ENCODE measurements at places on chromosomes 11 and 22. TPM values are rescaled to one million over a fixed set of nuclear protein-coding genes. Genes with fewer than 3 reads are reported as not detected.

GRCh38 chr11:19311308-19312030 lies 70.7 kb upstream of the E2F8 start:
- DNase-seq = no peak

The OR4A47 gene
- polyA plus RNA-seq = not detected

- DNase-seq = no peak
These were observed 103.7 kb downstream of the SLC17A6 start for GRCh38 chr11:22441831-22442230.

DNA sequence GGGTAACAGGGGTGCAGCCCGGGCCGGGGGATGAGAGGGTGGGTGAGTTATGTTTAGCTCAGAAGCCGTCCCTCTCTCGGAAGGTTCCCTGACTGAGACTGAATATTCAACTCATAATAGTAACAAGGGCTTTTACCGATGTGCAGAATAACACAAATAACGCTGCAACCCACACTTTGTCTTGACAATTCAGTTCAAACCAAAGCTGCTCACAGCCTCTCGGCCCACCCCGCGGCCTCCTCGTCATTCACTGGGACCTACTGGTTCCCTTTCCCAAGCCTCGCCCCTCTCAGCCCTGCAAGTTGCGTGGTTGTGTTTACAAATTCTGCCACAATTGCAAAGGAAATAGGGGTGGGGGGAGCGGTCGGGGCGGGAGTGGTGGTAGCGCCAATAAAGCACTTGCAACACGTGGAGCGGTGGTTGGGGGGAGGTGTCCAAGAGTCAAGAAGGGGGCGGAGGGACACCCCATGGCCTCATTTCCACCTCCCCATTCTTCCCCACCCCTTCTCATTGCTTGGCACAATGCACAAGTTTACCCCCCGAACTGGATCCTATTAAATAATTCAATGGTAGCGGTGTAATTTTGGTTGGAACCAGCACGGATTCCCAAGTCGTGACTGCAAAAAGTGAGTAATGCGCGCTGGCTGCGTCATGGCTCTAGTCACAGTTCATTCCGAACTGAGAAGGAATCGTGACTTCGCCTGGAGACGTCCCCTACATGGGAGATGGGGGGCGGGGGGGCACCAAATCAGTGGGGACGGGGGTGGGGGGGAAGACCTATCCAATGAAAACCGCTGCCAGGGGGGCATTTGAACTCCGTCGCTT lies 102.0 kb upstream of the HSD17B12 start:
- DNase-seq = no peak

The AASDHPPT gene
- 67.6 TPM for polyA plus RNA-seq

DNA sequence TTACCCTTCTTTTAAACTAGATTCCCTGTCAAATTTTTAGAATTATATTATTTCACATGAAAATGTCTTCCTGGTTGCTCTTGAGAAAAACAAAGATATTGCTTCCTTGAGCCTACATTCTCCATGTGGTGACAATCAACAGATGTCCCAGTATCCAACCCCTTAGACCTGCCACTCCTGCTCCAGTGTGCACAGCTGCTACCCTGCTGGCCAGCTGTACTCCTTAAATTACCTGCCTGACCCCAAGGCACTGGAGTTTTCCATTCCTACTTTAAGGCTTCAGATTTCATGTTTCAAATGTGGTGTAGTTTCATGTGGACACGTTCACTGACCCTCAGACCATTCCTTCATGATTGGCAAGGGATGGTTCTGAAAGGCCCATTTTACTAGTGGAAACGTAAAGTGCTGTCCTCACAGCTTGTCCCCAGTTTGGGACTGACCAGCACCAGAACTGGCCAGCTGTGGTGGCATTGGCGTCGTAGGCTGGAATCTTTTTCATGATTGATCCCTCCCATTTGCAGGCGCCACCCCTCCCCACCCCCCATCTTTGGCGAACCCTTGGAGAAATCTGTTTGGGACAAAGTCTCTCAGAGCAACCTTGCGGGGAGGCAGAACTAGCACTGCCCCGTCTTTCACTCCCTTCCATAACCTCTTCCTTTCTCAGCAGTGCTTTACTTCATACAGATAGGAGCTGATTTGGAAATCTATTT lies 123.5 kb downstream of the DBX1 start:
- no peak for DNase-seq

GRCh38 chr22:47046411-47047065 lies 284.1 kb downstream of the TBC1D22A start:
- DNase-seq = no peak

The MRGPRX4 gene
- polyA plus RNA-seq = not detected

The CLDN25 gene
- not detected for polyA plus RNA-seq

DNA sequence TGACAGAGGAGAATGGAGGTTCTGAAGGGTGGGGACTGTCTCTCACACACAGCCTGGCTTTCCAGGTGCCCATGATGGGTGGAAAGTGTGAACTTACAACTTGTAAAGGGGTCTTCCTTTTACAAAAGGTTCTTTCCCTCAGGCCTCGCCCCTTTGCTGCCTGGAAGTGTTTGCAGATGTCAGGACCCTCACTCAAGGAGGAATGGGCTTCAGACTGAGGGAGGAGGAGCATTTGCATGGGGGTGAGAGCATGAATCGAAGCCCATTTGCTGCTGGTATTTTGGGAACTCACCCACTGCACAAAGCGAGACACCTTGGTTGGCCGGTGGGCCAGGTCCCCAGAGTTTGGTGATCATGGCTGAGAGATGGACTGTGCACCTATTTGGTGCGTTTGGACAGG lies 25.1 kb downstream of the MPPED1 start:
- no peak for DNase-seq

GRCh38 chr11:111606986-111607385 lies 4.7 kb downstream of the SIK2 start:
- no peak for DNase-seq

DNA sequence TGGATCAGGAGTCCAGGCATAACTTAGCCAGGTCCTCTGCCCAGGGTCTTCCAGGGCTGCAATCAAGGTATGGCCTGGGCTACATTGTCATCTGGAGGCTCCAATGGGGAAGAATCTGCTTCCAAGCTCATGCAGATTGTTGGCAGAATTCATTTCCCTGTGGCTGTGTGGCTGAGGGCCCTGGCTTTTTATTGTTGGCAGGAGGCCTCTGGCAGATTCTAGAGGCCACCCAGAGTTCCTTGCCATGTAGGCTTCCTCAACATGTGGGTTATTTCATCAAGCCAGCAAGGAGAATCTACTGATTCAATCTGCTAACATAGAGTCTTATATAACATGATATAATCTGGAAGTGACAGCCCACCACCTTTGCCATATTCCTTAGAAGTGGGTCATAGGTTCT lies 16.4 kb upstream of the EP300 start:
- DNase-seq = no peak

- DNase-seq = peak; percentile 58
These were observed 231.7 kb upstream of the NARS2 start for GRCh38 chr11:78806214-78807004.

The APOA4 gene
- not detected for polyA plus RNA-seq

Data from left lung (tissue), 14 donors.